ENCODE measurements at places on chromosomes 2 and 18.

DNA sequence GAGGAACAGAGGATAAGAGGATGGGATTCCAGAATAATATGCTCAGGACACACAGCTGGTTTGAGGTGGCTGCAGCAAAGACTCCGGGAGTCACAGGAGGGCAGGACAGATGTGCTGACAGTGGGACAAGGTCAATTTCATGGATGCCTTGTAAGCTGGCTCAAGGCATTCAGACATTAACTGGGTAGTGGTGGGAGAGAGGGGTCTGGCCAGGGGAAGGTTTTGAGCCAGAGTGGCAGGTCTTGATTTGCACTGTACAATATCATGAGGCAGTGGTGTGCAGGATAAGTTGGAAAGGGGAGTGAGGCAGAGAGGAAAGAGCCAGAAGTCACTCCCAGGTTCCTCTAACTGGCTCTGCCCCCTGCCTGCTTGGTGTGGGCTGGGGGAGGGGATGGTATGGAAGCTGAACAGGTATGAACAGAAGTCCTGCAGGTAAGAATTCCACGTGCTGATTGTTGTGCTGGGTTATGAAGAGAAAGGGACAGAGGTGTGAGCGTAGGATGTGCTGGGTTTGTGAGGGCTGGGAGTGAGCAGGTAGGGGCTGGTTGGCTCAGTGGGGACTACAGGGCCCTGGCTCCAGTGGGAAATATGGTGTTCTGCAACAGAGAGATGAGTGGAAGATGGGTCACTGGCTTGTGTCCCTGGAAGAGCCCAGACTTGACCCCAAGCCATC lies 141.7 kb upstream of the COPS8 start:
- DNase-seq = no peak

DNA sequence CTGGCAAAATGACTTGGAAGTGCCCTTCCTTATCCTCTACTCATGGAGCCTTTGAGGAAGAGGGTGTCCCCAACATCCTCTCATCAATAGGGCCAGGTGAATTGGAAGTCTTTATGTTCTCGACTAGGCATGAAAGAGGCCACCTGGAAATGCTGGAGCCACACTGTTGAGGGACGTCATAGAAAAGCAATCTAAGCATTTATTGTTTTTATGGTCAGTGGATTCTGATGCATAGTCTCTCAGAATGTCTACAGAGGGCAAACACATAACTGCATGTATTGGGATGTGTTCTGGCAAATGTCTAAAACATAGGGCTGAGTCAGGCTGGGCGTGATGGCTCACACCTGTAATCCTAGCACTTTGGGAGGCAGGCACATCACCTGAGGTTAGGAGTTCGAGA lies 246.6 kb upstream of the SP5 start:
- no peak for DNase-seq

DNA sequence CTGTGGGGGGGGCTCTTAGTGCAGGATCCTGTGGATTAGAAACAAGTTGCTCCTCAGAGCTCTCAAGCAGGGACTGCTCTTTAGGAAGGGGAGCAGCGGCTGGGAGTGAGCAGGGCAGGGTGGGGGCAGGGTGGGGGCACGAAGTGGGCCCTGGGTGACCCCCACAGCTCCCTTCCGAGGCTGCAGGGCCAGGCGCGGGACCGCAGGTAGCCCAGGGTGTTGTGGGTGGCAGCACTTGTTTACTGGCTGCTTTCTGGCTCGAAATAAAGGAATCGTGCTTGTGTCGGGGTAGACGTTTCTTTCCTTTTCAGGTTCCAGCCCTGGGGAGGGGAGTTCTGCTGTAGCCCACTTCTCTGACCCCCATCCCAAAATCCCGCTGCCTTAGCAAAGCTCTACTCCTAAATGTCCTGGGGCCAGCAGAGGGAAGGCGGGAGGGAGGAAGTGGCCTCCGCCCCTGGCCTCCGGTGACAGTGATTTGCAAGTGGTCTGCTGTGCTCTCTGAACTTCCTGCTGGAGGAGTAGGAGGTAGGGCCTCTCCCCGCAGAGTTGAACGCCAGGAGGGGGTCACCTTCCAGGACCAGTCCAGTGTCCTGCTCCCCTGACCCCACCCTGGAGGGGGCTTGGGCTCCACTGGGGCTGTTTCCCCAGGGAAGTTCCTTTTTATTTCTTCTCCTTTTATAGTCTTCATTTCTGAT lies 8.3 kb downstream of the NEU4 start:
- DNase-seq = no peak

DNA sequence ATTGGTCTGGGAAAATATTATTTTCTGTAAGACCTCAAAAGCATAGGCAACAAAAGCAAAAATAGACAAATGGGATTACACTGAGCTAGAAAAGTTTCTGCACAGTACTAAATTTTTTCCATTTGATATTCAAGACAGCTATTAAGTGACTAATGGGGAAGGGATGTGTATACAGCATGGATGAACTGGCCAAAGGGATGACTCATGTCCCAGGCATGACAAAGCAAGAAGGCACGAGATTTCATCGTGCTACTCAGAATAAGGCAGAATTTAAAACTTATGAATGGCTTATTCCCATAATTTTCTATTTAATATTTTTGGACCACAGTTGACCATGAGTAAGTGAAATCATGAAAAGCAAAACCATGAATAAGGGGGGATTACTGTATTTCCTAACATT lies 1250.1 kb upstream of the GYPC start:
- no peak for DNase-seq

- peak; percentile 18 for DNase-seq
Observed at GRCh38 chr2:59301466-59302402, 1060.6 kb upstream of the FANCL start.
